ENCODE measurements at places on chromosomes 7 and 10.

DNA sequence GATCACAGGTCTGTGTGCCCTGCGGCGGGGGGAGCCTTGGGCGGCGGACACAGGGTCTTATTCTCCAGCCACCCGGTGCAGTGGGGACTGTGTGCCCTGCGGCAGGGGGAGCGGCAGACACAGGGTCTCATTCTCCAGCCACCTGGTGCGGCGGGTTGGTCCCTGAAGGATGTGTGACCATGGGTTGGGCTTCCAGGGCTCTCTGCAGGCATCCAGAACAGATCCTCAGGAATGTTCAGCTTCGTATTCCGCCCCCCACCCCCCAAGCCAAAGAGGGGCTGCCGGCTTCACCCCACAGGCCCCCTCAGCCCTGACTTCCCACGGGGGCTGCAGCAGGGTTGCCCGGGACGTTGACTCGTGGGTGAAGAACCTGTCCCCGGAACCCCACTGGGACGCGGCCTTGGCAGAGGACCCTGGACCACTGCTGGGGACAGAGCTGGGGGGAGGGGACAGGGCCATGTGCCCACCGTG, 154.5 kb upstream of the PPP2R2D start:
- DNase-seq, result no peak

GRCh38 chr10:105807935-105808587, 1167.0 kb downstream of the SORCS3 start:
- no peak for DNase-seq

DNA sequence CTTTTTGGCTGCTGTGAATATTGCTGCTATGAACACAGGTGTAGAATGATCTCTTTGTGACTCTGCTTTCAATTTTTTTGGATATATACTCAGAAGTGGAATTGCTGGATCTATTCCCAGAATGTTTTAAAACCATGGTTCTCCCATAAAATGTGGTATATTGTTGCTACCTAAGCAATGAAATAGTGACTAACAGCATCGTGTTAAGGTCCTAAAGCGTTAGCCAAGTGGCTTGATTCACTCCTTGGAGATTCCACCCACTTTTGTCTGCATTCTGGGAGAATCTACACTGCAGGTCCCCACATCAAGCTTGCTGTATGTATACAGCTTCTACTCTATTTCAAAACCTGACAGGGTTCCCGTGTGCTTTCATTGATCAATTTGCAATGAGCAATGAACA, 105.6 kb downstream of the CDK6 start:
- DNase-seq, result no peak

- no peak for DNase-seq
These were observed 28.9 kb upstream of the INHBA start for GRCh38 chr7:41731493-41732435.

- DNase-seq, result peak; percentile 70
These were observed 23.2 kb downstream of the RAPGEF5 start for GRCh38 chr7:22333680-22334141.

DNA sequence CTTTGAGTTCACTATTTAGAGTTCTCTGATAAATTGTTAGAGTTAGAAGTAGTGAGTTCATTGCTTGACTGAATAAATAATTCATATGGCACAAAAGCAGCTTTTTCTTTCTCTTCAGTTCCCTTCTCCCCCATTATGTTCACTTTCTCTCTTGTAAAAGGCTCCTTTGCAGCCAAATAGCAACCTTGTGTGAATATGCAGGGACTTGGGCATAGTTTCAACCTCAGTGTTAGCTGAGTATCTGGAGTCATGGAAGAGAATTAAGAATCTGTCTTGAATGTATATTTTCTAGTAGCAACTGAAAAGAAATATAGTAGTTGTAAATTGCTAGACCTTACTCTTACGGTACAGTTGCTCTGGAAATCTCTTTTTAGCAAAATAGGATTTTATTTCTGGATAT, 31.9 kb downstream of the ZEB1 start:
- no peak for DNase-seq

GRCh38 chr7:141014125-141014523, 628 bp downstream of the MRPS33 start:
- no peak for DNase-seq

DNA sequence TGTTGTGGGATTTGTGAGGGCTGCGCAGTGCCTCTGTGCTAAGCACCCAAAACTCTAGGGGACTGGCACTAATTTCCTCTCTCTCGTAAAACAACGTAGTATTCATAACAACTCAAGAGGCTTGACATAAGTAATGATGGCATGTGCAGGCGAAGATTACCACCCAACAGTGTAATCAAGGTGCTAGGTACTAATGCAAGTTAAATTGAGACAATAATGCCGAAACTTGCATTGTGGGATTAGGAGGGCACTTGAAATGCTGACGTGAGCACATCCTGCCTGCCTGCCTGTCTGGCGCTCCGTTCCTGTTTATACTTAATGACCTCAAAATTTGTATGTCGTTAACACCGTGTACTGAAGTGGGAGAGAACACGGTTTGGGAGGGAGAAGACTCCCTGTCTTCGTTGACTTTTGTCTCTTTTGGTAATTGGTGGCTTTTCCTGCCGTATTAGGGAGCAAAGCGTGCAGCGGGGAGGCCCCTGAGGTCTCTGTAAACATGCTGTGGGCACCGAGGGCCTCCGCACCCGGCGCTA, 139.0 kb downstream of the MGMT start:
- DNase-seq, result peak; percentile 76
